ENCODE measurements at places on chromosomes 2 and 18. TPM values are rescaled to one million over a fixed set of nuclear protein-coding genes. Genes with fewer than 3 reads are reported as not detected.

DNA sequence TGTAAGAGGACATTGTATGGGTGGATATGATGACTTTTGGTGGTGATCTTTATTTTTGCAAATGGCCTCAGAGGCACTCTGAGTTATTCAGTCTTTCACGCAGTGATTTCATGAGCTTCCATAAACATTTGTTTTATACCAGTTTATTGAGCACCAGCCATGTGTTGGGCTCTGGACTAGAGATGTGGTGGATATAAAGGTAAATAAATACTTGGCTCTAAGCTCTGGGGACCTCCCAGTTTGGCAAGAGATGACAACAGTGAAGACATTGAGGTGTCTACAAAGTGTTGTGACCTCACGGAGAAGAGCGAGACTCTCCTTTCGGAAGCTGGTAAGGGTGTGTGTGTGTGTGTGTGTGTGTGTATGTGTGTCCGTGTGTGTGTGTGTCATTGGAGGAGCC, 146.4 kb downstream of the TANC1 start:
- no peak for DNase-seq

DNA sequence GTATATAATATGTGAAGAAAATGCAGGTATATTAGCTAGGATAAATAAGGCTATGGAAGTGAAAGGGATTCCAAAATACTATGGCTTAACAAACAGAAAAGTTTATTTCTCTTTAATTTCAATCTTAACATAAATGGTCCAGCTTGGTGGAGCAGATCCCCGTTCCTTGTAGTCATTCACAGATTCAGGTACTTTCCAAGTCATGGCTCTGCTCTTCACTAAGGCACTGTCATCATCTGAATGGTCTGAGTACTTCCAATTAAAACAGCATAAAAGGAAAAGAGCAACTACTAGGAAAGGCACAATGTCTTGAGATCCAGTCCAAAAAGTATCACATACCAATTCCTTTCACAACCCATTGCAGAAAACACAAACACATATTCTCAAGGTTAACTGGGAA, 63.4 kb downstream of the OLA1 start:
- no peak for DNase-seq

GRCh38 chr2:113850687-113851086, 39.2 kb upstream of the ACTR3 start:
- DNase-seq: no peak

The MATN3 gene
- 0.42 TPM for total RNA-seq

The SLC38A11 gene
- 5.7 TPM for total RNA-seq
